ENCODE measurements at places on chromosomes 12 and 14. TPM values are rescaled to one million over a fixed set of nuclear protein-coding genes. Genes with fewer than 3 reads are reported as not detected.

DNA sequence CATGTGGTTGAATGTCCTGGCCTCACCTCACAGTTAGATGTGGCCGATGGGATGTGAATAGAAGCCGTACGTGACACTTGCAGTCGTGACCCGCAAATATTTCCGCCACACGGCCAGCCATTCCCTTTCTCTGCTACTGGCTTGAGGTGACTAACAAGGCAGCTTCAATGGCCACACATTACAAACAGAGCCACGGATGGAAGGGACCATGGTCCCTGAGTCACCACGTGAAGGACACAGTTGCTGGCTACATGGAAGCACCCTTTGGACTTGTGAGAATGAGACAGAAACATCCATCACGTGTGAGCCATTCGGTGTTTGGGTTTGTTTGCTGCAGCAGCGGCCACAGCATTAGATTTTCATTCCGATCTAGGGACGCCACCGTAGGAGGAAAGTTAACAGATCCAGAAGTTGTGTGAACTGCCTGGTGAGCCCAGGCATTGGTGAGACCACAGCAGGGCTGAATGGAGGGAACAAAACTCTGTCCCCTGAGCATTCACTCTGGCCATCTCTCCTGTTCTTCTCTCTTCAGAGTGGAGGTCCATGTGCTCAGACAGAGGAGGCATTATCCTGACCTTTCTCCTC is 33.5 kb upstream of the ADGRD1 start:
- H3K27ac ChIP-seq: peak overlapping the region; percentile 30
- no peak overlapping the region for H3K4me3 ChIP-seq
- no peaks in the 10 kb centered on the region for H3K36me3 ChIP-seq
- H3K27me3 ChIP-seq: no peaks in the 10 kb centered on the region

- peak; percentile 16 for DNase-seq
- H3K27ac ChIP-seq: peak overlapping the region; percentile 24
- H3K36me3 ChIP-seq: no peaks in the 10 kb centered on the region
- peaks cover 36% of the 10 kb centered on the region for H3K27me3 ChIP-seq
- H3K4me1 ChIP-seq: peaks cover 30% of the 10 kb centered on the region
Observed at GRCh38 chr14:85528080-85528896, 1.7 kb upstream of the FLRT2 start.

DNA sequence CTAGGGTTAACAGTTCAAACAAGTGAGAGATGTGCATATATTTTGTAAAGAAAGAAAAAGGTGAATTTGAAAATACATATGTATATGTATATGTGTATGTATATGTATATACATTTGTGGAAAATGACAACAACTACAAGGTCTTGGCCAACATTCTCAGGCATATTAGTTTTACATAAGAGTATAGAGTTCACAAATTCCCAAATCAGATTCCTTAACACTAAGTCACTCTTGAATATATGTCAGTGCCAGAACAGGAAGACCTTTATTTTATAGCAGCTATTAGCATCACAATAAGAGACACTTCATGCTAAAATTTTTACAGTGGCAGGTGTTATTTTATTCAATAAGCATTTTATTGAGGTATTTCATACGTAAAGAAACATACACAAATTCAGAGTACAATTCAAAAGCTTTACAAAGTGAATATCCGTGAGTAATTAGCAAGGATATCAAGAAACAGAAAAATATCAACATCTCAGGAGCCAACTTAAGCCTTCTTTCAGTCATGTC is 179.7 kb downstream of the SLC6A15 start:
- no peaks in the 10 kb centered on the region for H3K36me3 ChIP-seq
- no peaks in the 10 kb centered on the region for H3K27me3 ChIP-seq

GRCh38 chr14:100441271-100441947 is 118.3 kb downstream of the SLC25A47 start:
- no peaks in the 10 kb centered on the region for H3K36me3 ChIP-seq
- H3K4me3 ChIP-seq: no peak overlapping the region
- peak overlapping the region; percentile 34 for H3K27ac ChIP-seq

- H3K4me3 ChIP-seq: no peak overlapping the region
- H3K36me3 ChIP-seq: no peaks in the 10 kb centered on the region
- H3K27ac ChIP-seq: no peak overlapping the region
- no peak for DNase-seq
- H3K4me1 ChIP-seq: no peaks in the 10 kb centered on the region
Observed at GRCh38 chr12:107477947-107478610, 207.5 kb upstream of the PWP1 start.

DNA sequence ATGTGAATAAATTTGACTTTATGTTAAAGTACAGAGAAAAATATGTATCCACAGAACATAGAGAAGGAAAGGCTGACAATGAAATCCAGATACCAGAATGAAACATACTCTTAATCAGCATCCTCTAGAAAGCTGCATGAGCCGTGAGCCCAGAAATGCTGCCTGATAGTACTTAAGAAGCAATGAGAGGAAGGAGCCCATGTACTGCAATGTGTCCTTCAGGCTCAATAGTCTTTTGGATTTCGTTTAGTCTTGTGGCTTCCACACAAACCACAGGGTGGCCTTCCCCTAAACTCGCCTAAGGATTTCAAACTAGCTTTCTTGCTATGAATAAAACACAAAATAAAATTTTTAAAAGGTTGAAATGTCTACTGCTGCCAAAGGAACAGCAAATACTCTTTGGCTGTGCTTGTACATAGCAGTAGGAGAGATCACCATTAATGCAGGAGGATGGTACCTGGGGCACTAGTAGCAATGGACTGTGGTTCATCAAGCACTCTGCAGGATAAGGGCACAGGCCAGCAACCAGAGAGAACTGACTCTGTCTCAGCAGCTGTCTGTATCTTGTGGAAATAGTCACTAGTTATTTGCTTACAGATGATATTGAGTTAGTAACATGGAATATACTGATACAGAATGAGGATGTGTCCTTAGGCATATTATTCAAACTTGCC is 988.3 kb upstream of the LRFN5 start:
- H3K4me3 ChIP-seq: no peak overlapping the region
- no peak for DNase-seq
- no peaks in the 10 kb centered on the region for H3K36me3 ChIP-seq
- H3K4me1 ChIP-seq: no peaks in the 10 kb centered on the region
- no peak overlapping the region for H3K27ac ChIP-seq
- H3K27me3 ChIP-seq: no peaks in the 10 kb centered on the region

GRCh38 chr14:73825551-73826188 is 26.0 kb upstream of the PTGR2 start:
- H3K36me3 ChIP-seq: no peaks in the 10 kb centered on the region
- H3K27ac ChIP-seq: no peak overlapping the region
- H3K4me1 ChIP-seq: no peaks in the 10 kb centered on the region
- DNase-seq: peak; percentile 93

- DNase-seq: no peak
- H3K27me3 ChIP-seq: no peaks in the 10 kb centered on the region
- H3K4me3 ChIP-seq: no peak overlapping the region
- H3K36me3 ChIP-seq: no peaks in the 10 kb centered on the region
- H3K4me1 ChIP-seq: peaks cover 30% of the 10 kb centered on the region
Observed at GRCh38 chr12:54428050-54429013, 9.3 kb upstream of the ITGA5 start.

- H3K27ac ChIP-seq: no peak overlapping the region
- no peak for DNase-seq
- H3K4me1 ChIP-seq: no peaks in the 10 kb centered on the region
- no peaks in the 10 kb centered on the region for H3K27me3 ChIP-seq
Observed at GRCh38 chr12:117671734-117672133, 297.1 kb downstream of the KSR2 start.

GRCh38 chr14:57029620-57030253 is 219.5 kb upstream of the OTX2 start:
- no peak overlapping the region for H3K4me3 ChIP-seq
- H3K27me3 ChIP-seq: no peaks in the 10 kb centered on the region
- no peak overlapping the region for H3K27ac ChIP-seq
- DNase-seq: no peak
- H3K36me3 ChIP-seq: no peaks in the 10 kb centered on the region
- H3K4me1 ChIP-seq: no peaks in the 10 kb centered on the region

DNA sequence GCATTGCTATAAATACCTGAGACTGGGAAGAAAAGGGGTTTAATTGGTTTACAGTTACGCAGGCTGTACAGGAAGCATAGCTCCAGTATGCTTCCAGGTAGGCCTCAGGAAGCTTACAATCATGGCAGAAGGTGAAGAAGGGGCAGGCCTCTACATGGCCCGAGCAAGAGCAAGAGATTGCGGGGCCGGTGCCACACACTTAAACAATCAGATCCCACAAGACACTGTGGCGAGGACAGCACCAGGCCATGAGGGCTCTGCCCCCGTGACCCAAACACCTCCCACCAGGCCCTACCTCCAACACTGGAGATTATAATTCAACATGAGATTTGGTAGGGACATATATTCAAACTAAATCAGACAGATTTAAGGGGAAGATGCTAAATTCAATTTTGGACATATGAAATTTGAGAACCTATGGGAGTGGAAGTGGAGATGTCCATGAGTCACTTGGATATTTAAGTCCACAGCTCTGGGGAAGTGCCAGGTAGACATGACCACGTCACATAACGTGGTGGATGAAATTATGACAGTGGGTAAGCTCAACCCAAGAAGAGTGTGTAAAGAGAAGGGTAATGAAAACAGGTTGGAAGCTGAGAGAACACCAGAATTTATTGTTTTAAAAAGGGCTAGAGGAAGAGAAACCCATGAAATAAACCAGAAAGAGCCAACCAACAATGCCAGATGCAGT is 1.5 kb upstream of the LTA4H start:
- no peak overlapping the region for H3K4me3 ChIP-seq
- peaks cover 15% of the 10 kb centered on the region for H3K4me1 ChIP-seq
- H3K27ac ChIP-seq: no peak overlapping the region
- no peaks in the 10 kb centered on the region for H3K27me3 ChIP-seq
- H3K36me3 ChIP-seq: no peaks in the 10 kb centered on the region

- H3K27ac ChIP-seq: no peak overlapping the region
- H3K27me3 ChIP-seq: peaks cover 9% of the 10 kb centered on the region
- H3K4me3 ChIP-seq: no peak overlapping the region
- no peaks in the 10 kb centered on the region for H3K36me3 ChIP-seq
- no peaks in the 10 kb centered on the region for H3K4me1 ChIP-seq
Observed at GRCh38 chr14:69554500-69554899, 20.2 kb downstream of the CCDC177 start.

GRCh38 chr12:132277374-132277941 is 51.9 kb downstream of the GALNT9 start:
- no peaks in the 10 kb centered on the region for H3K36me3 ChIP-seq
- no peak for DNase-seq
- peaks cover 48% of the 10 kb centered on the region for H3K27me3 ChIP-seq
- H3K4me1 ChIP-seq: no peaks in the 10 kb centered on the region

- H3K4me1 ChIP-seq: peaks cover 5% of the 10 kb centered on the region
- no peaks in the 10 kb centered on the region for H3K27me3 ChIP-seq
- H3K27ac ChIP-seq: peak overlapping the region; percentile 51
- H3K4me3 ChIP-seq: peak overlapping the region; percentile 64
- peak; percentile 82 for DNase-seq
- no peaks in the 10 kb centered on the region for H3K36me3 ChIP-seq
Observed at GRCh38 chr14:102516531-102517391, 7.2 kb upstream of the ANKRD9 start.

GRCh38 chr12:130636370-130636769 is 79.7 kb downstream of the RIMBP2 start:
- no peak overlapping the region for H3K4me3 ChIP-seq
- H3K27me3 ChIP-seq: peaks cover under 1% of the 10 kb centered on the region
- H3K36me3 ChIP-seq: no peaks in the 10 kb centered on the region
- DNase-seq: no peak
- H3K27ac ChIP-seq: no peak overlapping the region
- H3K4me1 ChIP-seq: no peaks in the 10 kb centered on the region

GRCh38 chr14:94823556-94824341 is 53.8 kb upstream of the GSC start:
- no peaks in the 10 kb centered on the region for H3K27me3 ChIP-seq
- no peak for DNase-seq
- no peak overlapping the region for H3K4me3 ChIP-seq
- H3K27ac ChIP-seq: no peak overlapping the region
- no peaks in the 10 kb centered on the region for H3K4me1 ChIP-seq

GRCh38 chr12:48937170-48937569 is 11.9 kb upstream of the FKBP11 start:
- no peaks in the 10 kb centered on the region for H3K27me3 ChIP-seq
- H3K27ac ChIP-seq: no peak overlapping the region
- DNase-seq: peak; percentile 28
- no peak overlapping the region for H3K4me3 ChIP-seq
- peaks cover 92% of the 10 kb centered on the region for H3K36me3 ChIP-seq

GRCh38 chr14:103721334-103722120 is 5.9 kb downstream of the ZFYVE21 start:
- no peak overlapping the region for H3K4me3 ChIP-seq
- no peak overlapping the region for H3K27ac ChIP-seq
- H3K36me3 ChIP-seq: no peaks in the 10 kb centered on the region

DNA sequence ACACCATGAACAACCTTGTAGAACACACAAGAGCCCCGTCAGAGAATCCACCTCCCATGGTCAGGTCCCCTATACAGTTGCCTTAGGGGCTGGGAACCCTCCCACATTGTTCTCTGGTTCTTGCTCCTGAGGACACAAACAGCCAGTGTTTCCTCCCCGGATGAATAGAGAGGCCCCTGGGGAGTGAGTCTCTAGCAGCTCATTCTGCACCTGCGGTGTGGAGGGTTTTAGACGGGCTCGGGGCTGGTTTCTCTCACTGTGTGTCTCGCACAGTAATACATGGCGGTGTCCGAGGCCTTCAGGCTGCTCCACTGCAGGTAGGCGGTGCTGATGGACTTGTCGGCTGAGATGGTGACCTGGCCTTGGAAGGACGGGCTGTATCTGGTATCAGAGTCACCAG is 1052.1 kb downstream of the TMEM121 start:
- H3K4me3 ChIP-seq: no peak overlapping the region
- H3K4me1 ChIP-seq: no peaks in the 10 kb centered on the region
- no peak overlapping the region for H3K27ac ChIP-seq
- no peaks in the 10 kb centered on the region for H3K36me3 ChIP-seq
- DNase-seq: no peak

DNA sequence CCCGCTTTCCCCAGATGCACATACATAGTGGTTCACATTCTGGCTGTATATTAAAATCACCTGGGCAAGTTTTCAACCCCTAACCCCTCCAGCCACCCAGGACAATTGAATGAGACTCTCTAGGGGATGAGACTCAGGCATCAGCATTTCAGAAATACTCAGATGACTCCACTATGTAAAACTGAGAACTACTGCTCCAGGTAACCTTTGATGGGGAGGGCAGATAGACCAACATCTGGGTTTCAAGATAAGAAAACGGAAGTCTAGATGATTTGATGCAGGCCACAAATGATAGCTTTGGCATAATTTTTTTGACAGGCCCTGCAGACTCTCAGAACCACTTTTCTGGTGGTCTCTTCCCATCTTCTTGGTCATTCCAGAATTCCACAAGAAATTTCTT is 341.1 kb downstream of the EMP1 start:
- H3K27me3 ChIP-seq: no peaks in the 10 kb centered on the region
- H3K4me3 ChIP-seq: no peak overlapping the region
- H3K27ac ChIP-seq: no peak overlapping the region

GRCh38 chr12:13849456-13849855 is 131.9 kb downstream of the GRIN2B start:
- H3K4me3 ChIP-seq: no peak overlapping the region
- H3K27me3 ChIP-seq: no peaks in the 10 kb centered on the region

SERPINA10 gene
- total RNA-seq: not detected

ITPK1 gene
- total RNA-seq: 96.9 TPM

SINHCAF gene
- total RNA-seq: 45.7 TPM

CLMN gene
- total RNA-seq: 19.3 TPM

IL26 gene
- total RNA-seq: not detected

NRIP2 gene
- total RNA-seq: 0.61 TPM

GDF3 gene
- total RNA-seq: 0.32 TPM
